ENCODE measurements at places on chromosomes 3 and 15.

GRCh38 chr15:46751303-46751702 is 966.0 kb upstream of the SEMA6D start:
- DNase-seq = no peak

- no peak for DNase-seq
Measured at GRCh38 chr3:171384101-171384891, 75.9 kb downstream of the TNIK start.

GRCh38 chr15:75362642-75363249 is 5.7 kb downstream of the MAN2C1 start:
- DNase-seq = no peak

DNA sequence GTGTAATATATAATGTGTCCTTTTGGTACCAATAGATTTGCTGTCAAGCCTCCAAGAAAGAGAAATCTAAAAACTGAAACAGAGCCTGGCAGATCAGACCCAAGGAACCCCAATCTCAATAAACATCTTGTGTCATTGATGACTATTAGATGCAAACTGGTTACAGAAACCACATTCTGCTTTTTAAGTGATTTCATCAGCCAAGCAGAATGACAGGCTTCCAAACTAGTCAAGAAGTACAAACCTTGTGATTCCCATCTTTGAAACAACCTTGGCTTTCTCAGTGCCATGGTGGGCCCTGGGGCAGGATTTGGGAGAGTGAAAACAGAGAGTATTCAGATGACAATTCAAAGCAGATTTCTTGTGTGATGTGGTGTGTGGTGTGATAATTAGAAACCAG is 45.6 kb upstream of the STRIT1 start:
- no peak for DNase-seq

DNA sequence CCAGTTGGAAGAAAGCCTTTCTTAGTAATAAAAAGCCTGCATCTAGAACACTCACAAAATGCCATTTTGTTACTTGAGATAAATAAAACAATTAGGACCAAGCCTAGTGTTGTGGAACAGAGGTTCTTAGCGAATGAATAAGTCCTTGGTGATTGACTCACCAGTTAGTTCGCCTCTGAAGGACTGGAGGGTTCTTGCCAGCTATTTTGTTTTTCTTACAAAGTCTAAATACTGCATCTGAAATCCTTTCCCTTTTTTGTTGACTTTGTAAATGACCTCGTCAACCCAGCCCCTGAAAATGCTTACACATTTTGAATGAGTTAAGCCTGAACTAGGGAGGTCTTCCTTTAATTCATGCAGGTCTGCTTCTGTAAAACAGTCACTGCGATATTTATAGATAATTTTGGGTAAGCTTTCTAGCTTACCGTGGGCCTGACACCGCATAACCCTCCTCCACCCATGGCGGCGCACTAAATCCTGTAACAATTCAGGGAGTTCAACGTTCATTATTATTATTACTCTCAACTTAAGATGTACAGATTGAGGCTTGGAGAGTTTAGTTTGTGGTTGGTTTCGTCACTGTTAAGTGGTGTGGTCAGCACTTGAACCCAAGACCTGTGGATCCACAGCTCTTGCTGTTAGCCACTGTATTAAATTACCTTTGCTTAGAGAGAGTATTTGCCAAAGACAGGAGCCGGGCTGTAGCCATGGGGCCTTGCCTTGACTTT is 45.0 kb upstream of the SACM1L start:
- DNase-seq = no peak

DNA sequence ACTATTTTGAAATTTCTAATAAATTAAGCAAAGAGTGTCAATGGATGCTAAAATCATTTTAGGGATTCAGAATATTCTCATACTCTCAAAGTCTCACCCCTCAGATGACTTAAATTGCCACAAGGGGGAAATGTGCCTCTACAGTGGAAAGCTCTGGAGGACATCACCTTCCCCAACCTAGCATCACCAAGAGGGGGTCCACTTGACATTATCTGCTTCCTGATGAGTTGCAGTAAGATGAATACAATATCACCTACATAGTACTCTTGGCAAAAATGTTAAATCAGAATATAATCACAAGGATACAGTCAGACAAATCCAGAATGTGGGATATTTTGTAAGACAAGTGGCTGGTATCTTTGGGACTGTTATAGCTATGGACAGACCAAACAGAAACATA is 290.1 kb downstream of the MFSD1 start:
- no peak for DNase-seq

GRCh38 chr3:153080778-153081240 is 81.2 kb upstream of the RAP2B start:
- no peak for DNase-seq

DNA sequence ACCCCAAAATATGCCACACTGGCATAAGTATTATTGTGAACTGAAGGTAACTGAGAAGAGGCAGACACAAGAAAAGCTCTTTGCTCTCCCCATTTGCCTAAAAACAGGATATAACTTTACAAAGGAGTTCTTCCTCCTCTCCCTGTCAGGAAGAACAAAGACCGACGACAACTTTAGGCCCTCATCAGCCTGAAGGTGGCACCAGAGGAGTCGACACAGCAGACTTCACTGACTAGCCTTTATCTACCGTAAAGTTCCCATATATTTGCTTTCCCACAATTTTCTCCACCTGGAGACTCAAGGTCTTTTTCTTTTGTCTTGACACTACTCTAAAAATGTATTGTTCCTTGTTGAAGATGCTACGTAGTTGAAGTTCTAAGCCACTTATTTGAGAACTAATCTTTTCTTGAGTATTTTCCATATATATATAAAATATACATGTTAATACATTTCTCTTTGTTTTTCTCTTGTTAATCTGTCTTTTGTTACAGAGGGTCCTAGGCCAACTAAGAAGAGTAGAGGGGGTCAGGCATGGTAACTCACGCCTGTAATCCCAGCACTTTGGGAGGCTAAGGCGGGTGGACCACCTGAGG is 16.2 kb upstream of the XIRP1 start:
- peak; percentile 28 for DNase-seq

DNA sequence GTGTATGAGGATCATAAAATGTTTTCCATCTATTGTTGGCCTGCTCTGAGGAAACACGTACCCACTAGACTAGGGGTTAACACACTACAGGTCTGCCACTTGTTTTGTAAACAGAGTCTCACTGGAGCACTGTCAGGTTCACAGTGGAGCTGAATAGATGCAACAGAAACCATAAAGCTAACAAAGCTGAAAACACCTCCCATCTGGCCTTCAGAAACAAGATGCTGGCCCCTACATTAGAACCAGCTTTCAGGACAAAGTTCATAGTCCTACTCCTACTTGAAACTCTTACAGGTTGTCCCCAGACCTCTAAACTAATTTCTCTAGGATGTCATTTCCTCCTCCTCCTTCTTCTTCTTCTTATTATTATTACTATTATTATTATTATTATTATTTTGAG is 42.3 kb downstream of the SNX4 start:
- no peak for DNase-seq

DNA sequence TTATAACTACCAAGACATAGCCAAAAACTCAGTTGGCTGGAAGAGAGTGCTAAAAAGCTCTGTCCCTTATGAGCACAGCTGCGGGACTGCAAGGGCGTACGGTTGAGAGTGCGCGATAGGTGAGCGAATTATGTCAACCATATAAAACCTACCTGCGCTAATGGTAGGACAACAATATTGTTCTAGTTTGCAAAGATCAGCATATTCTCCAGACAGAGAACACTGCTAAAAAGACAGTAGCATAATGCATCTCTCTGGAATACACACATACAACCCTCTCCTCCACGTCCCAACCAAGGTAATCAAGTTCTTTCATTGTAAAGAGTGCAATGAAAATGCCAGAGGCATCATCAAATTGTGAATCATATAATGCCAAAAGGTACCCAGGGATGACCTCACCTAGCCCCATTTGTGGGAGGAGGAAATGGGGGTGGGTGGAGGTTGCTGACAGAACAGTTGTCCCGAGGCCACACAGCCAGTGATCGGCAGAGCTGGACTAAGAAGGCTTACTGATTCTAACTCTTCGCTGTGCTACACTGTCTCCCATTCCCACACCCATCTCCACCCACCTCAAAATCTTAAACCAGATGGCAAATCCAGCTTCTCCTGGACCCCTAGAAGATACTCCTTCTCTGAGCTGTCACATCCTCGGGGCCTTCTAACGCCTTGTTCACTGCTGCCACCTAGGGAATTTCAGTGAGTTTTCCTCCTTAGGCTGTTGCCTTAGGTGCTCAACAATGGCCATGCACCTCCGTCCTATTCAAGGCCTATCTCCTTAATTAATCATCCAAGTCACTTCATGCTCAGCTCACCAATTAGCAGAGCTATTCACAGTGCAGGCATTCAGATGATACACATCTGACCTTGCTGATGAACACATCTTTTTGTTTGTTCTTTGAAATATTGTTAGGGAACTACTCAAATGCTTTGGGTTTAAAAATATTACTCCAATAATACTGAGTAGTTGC is 60.7 kb downstream of the RPL22L1 start:
- DNase-seq = peak; percentile 59

DNA sequence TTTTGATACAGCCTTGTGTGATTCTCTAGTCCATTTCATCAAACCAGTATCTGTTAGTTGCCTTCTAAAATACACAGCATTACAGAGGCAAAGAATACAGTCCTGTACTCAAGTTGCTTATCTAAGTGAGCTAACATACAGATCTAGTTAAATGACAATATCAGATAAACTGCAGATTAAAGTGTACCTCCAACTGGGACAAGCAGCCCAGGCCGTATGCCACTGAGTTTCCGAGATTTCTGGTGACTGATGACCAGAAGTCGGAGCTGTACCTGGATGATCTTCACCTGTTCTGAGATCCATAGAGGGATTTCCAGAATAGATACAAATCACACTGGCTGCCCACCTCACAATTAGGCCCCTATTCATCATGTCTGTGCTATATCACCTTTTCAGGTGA is 6.3 kb upstream of the TRIM59 start:
- no peak for DNase-seq

- DNase-seq = peak; percentile 59
Measured at GRCh38 chr3:45988804-45989203, 6.8 kb downstream of the FYCO1 start.

DNA sequence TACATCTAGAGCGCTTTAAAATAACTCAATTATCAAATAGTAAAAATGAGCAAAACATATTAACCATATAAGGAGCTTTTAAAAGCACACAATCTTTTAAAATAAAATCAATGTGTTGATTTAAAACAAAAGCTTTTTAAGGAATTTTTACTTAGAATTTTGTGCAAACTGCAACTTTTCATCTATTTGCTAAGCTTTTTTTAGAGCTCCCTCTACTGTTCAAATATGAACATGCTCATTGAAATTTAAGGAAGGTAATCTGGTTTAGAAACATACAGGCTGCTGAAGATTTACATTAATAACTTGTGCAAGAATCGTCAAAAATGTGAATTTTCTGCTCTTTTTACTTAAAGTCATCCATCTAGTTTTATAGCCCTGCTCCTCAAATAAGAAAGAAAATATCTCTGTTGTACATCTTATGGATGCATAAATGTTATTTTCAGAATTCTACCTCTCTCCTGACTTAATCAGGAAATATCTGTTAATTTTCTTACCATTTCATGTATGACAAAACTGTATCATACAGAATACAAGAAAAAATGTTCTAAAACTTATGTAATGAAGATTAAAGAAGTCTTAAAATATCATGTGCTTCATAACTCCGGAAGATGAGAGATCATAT is 469.4 kb upstream of the ROBO2 start:
- no peak for DNase-seq

DNA sequence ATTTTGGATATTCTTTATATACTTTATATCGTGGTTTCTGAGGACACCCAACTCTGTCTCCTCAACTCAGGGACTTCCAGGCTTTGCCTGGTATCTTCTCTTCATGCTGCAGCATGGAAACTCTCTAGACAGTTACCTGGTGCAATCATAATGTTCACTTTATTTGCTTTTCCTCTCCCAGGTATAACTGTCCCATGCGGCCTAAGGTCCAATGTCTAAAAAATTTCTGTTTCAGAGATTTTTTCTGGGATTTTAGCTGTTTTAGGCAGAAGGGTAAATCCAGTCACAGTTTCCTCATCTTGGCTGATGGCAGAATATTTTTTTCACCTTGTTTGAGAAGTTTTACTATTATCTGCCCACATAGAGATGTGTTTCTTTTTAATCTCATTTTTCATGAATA is 139.9 kb upstream of the KCNMB2 start:
- DNase-seq = no peak

- no peak for DNase-seq
Measured at GRCh38 chr3:12395349-12396012, 88.8 kb upstream of the TSEN2 start.

DNA sequence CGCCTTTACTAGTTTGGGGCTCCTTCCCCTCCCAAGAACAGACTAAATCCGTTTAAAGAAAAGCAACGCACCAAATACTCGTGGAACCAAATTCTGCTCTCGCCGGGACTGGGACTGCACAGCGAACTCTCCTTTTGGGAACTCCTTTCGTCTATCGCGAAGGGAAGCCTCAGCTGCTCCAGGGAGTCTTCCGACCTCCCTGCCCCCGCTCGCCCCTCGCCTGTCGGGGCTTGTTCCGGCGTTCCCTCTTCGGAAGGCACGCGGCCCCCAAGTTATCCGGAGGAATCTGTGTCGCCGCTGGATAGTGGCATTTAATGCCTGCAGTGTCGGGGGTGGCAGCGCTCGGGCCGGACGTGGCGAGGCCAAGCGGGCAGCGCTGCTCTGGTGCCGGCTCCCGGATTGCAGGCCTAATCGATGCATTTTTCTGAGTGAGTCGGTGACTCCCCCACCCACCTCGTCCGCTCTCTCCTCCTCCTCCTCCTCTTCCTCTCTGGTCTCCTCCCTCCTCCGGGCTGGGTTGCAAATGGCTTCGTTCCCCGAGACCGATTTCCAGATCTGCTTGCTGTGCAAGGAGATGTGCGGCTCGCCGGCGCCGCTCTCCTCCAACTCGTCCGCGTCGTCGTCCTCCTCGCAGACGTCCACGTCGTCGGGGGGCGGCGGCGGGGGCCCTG is at the start of gene TRIM71:
Gene TRIM71 (plus strand): TSS at position 440 of the 671 bp plus-strand sequence. CDS start 84 bp downstream, at position 524.
- no peak for DNase-seq

GRCh38 chr3:124831628-124832199 is 55.5 kb downstream of the ITGB5 start:
- no peak for DNase-seq

GRCh38 chr15:74275957-74276356 is 39.8 kb downstream of the CCDC33 start:
- DNase-seq = no peak
